ENCODE measurements at places on chromosomes 1 and 21.

DNA sequence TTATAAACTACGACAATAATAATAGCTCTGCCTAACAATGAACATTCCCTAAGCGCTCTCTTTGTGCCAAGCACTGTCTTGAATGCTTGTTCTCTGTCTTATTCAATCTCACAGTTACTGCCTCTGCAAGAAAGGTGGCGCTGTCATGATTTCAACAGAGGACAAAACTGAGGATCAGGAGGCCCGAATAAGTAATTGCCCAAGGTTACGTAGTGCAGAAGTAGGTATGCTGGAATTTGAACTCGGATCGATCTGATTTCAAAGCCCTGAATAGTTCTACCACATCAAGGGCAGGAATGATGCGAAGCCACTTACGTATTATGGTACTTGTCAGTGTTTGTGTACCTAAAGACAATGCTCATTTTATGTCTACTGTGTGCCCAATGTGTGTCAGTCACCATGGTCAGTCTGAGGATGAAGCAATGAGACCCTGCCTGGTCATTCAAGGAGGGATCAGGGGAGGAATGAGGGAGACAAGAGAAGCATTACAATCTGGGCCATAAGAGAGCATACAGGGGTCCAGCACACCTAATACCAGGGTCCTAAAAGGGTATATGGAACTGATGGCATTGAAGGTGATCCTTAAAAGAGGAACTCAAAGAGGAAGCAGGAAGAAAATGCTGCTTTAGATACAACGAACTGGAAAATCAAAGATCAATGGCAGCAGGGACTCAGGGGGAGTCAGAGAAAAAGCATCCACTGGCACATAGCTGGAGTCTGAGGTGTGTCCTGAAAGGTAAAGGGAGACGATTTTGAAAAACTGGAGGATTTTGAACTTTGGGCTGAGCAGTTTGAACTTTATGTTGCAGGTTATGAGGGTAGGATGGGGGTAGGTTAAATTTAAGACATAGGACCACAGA, 389.2 kb downstream of the PLPP3 start:
- DNase-seq, result no peak

DNA sequence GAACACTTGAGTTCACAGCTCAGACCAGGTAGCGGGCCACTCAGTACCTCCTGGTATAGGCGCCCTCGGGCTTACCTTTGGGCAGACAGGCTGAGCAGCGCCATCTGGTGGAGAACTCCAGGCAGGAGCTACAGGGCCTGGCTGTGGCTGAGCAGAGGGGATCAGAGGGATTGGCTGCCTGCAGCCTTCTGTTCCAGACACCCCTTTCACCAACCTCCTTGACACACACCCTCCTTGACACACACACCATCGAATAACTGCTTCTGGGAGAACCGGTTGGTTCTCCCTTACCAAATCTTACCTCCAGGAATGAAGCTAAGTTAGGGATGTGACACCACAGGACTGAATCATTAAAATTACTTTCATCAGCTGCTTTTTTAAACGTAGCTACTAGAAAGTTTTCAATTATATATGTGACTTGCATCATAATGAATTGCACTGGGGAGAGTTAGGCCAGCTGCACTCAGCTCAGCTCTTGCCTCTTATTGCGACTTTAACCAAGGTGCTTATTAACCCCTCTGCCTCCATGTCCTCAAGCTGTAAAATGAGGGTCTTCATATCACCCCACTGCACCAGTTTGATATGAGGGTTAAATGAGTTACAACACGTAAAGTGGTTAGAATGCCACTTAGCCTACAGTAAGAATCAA, 6.6 kb downstream of the LIN28A start:
- DNase-seq, result peak; percentile 72

DNA sequence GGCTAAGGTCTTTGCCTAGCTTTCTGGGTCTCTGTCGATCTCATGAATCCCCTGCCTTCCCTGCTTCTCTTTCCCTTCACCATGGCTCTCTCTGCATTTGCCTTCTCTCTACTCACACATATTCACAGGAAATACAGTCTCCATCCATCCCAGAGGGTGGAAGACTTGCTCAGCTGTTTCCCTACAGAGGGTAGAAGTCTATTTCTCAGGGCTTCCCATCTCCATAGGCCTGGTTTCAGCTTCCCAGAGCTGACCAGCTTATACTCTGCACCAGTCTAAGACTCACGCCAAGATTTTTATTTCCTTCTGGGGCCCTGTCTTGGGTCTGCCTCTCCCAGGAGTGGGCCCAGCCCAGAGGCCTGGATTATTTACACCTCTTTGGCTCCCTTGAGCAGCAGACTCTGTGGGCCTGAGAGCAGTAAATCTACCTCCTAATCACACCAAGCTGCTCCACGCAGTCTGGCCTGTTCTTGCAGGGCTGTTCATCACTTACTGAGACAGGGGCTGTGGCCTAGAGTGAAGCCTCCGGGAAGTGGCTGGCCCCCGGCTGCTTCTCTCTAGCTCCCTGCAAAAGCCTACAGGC, 102.5 kb downstream of the PLXNA2 start:
- DNase-seq, result no peak

- DNase-seq, result no peak
Observed at GRCh38 chr21:45333583-45334121, 46.0 kb upstream of the POFUT2 start.
